Activated naive CD4-positive, alpha-beta T cell (primary cell): ENCODE measurements at places on chromosomes 6 and 20.

- no peak for DNase-seq
Measured at GRCh38 chr6:113674075-113674474, 183.1 kb upstream of the MARCKS start.

- DNase-seq = no peak
Measured at GRCh38 chr6:16639684-16640480, 121.4 kb downstream of the ATXN1 start.

DNA sequence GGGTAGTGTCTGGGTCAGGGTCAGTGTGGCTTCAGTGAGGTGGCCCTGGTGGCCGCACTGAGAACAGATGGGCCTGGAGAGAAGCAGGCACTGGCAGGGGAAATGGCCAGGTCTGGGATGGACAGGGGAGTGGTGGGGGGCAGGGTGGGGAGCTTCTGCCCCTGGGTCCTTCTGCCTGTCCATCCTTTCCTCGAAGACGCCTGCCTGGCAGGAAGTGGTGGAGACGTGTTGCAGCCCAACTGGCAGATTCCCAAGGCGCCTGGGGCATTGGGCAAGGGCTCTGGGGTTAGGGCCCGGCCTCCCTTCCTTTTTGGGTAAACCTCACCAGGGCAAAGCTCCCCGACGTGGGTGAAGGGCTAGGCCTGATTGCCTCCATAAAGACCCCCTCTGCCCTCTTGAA is 10.4 kb downstream of the SRC start:
- DNase-seq = no peak

- no peak for DNase-seq
Measured at GRCh38 chr6:98945311-98946115, 2.2 kb downstream of the FBXL4 start.
